Activated naive CD8-positive, alpha-beta T cell treated with anti-CD3 and anti-CD28 coated beads, Interleukin-2, amount 10 ng/mL, durations not matched to agents 7 days and 5 days (primary cell): ENCODE measurements at places on chromosomes 7 and 10.

DNA sequence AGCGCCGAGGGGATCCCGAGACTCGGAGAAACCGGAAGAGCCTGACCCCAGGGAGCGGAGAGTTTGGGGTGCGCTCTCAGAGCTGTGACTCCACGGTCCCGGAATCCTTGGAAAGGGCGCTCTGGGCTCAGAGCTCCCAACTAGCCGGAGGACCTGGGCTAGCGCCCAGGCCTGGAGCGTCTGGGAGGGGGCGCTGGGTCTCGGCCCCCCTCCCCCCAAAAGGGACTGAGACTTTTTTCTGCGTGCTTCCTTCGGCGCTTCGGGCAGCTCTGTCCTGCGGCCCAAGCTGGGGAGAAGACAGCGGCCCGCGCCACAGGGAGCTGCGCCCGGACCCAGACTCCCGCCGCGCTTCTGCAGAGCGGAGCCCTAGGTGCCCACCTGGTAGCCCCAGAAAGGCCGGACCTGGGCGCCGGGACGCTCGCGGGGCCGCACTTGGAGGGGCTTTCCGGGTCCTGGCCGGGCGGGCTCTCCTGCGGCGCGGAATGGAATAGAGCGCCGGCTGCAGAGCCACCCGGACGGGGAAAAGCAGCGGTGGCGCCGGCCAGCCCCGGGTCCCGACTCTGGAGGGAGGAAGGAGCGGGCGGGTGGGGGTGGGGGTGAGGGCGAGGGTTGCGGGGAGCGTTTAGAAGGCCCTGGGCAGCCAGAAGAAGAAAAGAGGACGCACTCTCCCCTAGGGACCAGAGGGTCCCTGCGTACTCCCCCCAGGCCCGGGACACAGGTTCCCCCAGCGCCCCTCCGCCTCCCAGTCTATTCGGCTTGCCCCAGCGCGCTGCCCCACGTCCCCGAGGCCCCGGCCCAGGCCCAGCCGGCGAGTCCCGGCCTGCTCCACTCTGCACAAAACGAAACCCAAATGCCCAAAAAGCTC is 4.7 kb downstream of the ZNF503 start:
- peaks cover 57% of the 10 kb centered on the region for H3K27me3 ChIP-seq
- peaks cover 8% of the 10 kb centered on the region for H3K4me1 ChIP-seq
- H3K27ac ChIP-seq: no peak overlapping the region
- DNase-seq: peak; percentile 35
- H3K4me3 ChIP-seq: no peak overlapping the region

GRCh38 chr7:94244760-94245159 is 149.9 kb upstream of the COL1A2 start:
- H3K4me1 ChIP-seq: no peaks in the 10 kb centered on the region
- peaks cover 2% of the 10 kb centered on the region for H3K27me3 ChIP-seq

DNA sequence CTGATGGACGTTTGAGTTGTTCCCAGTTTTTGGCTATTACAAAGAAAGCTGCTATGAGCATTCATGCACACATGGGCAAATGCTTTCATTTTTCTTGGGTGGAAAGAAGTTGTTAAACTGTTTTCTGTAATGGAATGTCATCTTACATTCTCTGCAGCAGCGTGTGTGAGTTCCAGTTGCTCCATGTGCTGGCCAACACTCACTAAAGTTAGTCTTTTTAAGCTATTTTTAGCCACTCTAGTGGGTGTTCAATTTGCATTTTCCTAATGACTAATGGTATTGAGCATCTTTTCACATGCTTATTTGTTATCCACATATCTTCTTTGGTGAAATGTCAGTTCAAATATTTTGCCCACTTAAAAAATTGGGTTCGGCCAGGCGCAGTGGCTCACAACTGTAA is 82.8 kb upstream of the COL13A1 start:
- no peak overlapping the region for H3K27ac ChIP-seq
- H3K27me3 ChIP-seq: peaks cover 18% of the 10 kb centered on the region
- no peak overlapping the region for H3K4me3 ChIP-seq
- DNase-seq: no peak
- no peaks in the 10 kb centered on the region for H3K36me3 ChIP-seq

- no peaks in the 10 kb centered on the region for H3K36me3 ChIP-seq
- peaks cover 1% of the 10 kb centered on the region for H3K27me3 ChIP-seq
- H3K4me1 ChIP-seq: peaks cover 4% of the 10 kb centered on the region
- no peak overlapping the region for H3K27ac ChIP-seq
These were observed 138.9 kb downstream of the SH3PXD2A start for GRCh38 chr10:103716206-103717160.

- H3K4me1 ChIP-seq: peaks cover 4% of the 10 kb centered on the region
- no peak for DNase-seq
- no peak overlapping the region for H3K4me3 ChIP-seq
- peaks cover 3% of the 10 kb centered on the region for H3K27me3 ChIP-seq
- H3K36me3 ChIP-seq: peaks cover 2% of the 10 kb centered on the region
These were observed 44.7 kb upstream of the PITRM1 start for GRCh38 chr10:3217301-3217700.

DNA sequence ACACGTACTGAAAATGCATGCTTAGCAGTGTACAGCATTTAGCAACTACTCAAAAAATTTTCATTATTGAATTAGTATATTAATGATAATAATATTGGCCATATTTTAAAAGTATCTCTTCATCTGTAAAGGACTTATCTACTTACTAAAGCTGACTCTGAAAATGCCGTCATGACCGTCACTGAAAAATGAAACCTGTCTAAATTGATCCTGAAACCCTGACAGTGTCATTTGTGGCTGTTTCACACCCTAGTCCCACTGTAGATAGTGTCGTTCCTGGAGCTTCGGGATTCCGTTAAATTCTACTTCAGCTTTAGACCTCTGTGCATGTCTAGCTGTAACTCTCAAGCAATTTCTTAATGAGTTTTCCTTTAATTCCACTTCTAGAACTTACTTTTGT is 35.8 kb upstream of the EZH2 start:
- H3K4me1 ChIP-seq: peaks cover 39% of the 10 kb centered on the region
- DNase-seq: no peak

DNA sequence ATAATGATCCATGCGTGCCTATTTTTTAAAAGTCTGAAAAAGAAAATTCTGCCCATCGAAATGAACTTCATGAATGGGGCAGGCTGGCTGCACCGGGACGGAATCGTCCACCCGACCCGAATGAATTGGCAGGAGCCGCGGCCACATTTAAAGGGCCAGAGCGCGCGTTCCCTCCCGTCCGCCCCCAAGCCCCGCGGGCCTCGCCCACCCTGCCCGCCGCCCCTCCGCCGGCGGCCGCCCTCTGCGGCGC is 319 bp upstream of the GATA3 start:
- H3K27ac ChIP-seq: peak overlapping the region; percentile 96
- H3K27me3 ChIP-seq: peaks cover 23% of the 10 kb centered on the region
- DNase-seq: no peak
- H3K36me3 ChIP-seq: peaks cover 30% of the 10 kb centered on the region
- H3K4me3 ChIP-seq: peak overlapping the region; percentile 98
